ENCODE measurements at places on chromosomes 6 and 20.

- peak; percentile 30 for DNase-seq
Observed at GRCh38 chr20:32359633-32360332, 1.7 kb downstream of the ASXL1 start.

DNA sequence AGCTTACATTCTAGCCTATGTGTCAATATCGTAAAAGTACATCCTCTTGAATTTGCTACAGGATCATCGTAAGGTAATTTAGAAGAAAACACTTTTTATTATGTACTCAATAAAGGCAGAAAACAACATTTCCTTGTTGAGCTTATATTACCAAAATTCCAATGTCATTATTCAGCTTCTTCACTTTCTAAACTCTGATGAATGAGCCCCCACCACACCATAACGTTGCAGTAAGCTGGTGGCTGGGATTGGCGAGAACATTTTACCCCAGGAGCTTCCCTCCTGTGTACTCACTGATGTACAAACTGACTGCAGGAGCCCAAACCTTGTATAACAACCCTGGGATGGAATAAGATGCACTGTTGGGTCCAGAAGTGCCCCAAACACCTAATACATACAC is 238.1 kb upstream of the MARCKS start:
- DNase-seq, result no peak

DNA sequence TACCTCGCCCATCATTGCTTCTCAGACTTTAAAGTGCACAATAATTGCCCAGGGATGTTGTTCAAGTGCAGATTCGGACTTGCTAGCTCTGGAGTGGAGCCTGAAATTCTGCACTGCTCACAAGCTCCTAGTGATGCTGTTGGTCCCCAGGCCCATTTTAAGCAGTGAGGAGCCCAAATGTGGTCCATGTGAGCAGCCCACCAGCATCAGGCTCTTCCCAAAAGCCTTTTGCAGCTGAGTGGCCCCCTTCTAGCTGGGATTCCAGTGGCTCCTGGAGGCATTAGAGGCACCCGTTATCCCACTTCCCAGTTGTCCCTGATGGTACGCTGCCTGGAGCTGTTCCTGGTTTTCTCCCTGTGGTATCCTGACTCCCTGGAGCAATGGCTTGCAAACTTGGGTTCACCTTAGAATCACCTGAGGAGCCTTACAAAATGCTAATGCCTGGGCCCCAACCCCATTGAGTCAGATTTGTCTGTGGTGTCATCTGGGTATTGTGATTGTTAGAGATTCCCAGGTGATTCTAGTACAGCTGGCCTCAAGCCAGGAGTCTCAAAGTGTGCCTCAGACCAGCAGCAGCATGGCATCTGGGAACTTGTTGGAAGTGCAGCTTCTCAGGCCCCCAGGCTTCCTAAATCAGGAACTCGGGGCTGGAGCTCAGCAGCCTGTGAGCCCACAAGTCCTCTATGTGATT is 186.9 kb upstream of the SLC24A3 start:
- DNase-seq, result no peak

GRCh38 chr20:54100563-54100962 is 30.2 kb upstream of the BCAS1 start:
- DNase-seq, result no peak

DNA sequence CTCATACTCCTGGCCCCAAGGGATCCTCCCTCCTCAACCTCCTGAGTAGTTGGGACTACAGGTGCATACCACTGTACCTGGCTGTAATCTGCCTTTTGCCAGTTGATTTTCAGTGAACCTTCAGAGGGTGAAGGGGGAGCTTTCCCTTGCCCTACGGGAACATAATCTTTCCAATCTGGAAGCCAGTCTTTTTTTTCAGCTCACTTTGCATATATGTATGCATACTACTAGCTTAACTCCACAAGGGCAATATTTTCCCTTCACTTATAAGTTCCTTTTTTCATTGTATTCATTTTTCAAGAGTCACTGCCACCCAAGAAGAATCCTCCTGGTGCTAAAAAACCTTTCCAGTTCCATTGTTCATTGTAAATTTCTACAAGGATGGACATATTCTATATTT is 53.4 kb upstream of the GCM1 start:
- DNase-seq, result no peak

- DNase-seq, result no peak
Observed at GRCh38 chr6:47064274-47064673, 22.1 kb upstream of the ADGRF1 start.

Data from CD4-positive, alpha-beta T cell treated with Interleukin-21 for 1 hour (primary cell).